Lung microvascular endothelial cell (primary cell): ENCODE measurements at places on chromosomes 3 and 15.

GRCh38 chr3:153590051-153590450, 428.0 kb downstream of the RAP2B start:
- no peak for DNase-seq

DNA sequence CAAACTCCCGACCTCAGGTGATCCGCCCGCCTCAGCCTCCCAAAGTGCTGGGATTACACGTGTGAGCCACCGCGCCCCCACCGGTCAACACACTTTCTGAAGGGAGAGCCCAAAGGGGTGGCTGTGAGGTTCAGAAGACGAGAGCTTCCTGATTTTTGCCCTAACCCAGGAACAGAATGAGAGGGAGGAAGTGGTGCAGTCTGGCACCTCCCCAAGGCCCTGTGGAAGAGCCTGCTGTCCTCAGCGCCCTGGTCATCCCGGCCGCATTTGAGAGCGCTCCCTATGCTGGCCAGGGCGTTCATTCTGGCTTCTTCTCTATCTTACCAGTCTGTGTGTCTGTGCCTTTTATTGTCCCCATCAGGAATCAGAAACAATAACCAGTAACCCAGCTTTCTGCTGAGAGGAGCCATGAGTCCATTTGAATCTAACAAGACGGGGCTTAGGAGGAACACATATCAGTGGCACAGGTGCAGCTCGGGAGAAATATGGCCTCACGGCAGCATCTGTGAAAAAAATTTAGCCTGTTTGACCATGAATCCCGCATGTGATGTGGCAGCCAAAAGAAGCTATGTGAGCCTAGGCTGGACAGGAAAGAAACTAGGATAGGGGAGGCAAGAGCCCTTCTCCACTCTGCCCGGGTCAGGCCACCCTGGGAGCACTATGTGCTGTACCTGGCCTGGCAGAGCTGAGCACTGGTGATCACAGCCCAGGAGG, 12.9 kb downstream of the BDH1 start:
- no peak for DNase-seq

- no peak for DNase-seq
These were observed 79.8 kb upstream of the ZPLD1 start for GRCh38 chr3:102354818-102355515.

DNA sequence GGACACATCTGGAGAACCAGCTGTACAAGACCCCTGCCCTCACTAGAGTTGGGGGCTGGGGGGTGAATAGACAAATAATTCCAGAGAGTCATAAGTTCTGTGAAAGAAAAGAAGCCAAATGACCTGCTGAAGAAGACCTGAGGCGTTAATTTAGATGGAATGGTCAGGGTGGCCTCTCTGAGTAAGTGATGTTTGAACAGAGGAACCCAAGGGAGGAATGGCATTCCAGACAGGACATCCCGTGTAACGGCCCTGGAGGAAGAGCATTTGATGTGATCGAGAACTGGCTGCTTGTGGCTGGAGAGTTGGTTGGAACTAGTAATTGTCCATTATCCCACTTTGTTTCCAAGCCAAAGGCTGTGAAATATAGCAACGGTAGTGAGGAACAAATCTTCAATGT, 1.7 kb downstream of the NR2C2 start:
- DNase-seq: peak; percentile 57

DNA sequence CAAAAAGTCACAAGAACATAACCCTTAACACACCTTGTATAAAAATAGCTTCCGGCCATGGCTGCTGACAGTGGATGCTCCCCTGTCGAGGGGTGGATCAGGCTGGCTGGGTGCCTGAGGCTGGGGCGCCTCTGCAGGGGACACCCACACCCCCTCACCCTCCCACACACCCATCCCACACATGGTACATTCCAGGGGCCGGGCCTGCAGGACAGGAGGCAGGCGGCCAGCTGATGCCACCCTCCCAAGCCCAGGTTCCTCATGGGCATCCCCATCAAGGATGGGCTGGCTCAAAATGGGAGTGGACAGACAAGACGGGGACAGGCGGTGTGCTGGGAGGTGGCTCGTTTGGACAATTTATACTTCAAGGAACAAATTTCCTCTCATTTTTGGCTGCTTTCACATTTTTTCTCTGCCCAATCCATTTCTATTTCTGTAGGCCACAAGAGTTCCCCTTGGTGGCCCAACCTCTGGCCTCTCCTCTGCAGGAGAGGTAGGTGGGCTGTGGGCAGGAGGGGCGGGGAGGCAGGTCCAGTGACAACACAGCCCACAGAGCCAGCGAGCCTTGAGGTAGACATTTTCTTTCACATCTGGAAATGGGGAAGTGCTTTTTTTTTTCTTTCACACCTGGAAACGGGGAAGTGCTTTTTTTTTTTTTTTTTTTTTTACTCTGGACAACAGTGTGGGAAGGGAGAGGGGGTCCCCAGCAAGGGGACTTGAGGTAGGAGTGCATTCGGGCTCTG, 23.3 kb downstream of the RNU5B-1 start:
- DNase-seq: no peak

GRCh38 chr3:146558781-146559180, 14.4 kb upstream of the PLSCR1 start:
- DNase-seq: no peak

DNA sequence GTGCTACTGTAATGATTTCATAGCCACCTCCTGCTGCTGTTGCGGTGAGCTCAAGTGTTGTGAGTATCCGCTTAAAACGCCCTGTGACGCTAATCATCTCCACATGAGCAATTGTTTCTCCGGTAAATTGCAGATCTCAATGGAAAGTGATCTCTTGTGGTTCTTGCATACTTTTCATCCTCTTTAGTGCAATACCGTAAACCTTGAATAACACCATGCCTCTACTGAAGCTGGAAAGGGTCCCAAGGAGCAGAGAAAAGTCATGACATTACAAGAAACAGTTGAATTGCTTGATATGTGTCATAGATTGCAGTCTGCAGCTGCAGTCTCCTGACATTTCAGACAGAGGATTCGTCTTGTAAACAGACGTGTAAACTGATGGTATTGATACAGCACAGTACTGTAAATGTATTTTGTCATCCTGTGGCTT, 6.0 kb upstream of the CEMIP start:
- DNase-seq: no peak

- DNase-seq: peak; percentile 45
These were observed 1.7 kb downstream of the THSD4 start for GRCh38 chr15:71116942-71117341.

GRCh38 chr15:25241241-25241801, 197.5 kb downstream of the UBE3A start:
- DNase-seq: no peak

DNA sequence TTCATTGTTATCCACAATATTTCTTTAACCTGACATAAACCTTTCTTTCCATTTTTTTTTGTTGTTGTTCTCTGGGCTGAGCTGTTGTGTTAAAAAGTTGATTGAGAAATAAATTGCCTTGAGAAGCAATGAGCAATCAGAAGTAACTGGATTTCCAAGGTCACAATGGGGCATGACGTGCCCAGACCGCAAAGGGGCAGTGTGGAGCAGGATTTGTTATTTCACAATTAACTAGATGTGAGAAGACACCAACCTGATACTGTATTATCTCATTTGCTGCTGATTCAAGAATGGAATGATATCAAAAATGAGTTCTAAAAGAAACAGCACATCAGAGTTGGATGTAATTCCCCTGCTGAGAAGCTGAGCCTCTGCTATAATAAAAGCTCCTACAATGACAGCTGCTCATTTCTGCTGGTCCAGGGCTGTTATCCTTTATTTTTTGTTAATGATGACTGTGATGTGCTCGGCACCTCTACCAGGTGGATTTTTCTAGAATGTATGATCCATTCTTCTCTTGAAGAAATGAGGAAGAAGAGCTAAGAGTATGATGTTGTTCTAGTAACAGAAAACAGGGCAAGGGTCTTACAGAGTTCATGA, 28.1 kb downstream of the CPNE4 start:
- DNase-seq: peak; percentile 56
